ENCODE measurements at places on chromosomes 1 and 21. TPM values are rescaled to one million over a fixed set of nuclear protein-coding genes. Genes with fewer than 3 reads are reported as not detected.

Gene FAM72D
- total RNA-seq: 0.73 TPM

Gene DDI2
- 20.0 TPM for total RNA-seq

Gene CYP4A11
- total RNA-seq: not detected

Gene LTN1
- total RNA-seq: 26.2 TPM

Gene CLCNKA
- total RNA-seq: not detected

Gene KRTAP13-2
- not detected for total RNA-seq

Gene PRRC2C
- total RNA-seq: 152 TPM

Gene TNNI3K
- total RNA-seq: not detected

Gene MROH9
- total RNA-seq: not detected

All from osteocyte (in vitro differentiated cells).